ENCODE measurements at places on chromosomes 3 and 15. TPM values are rescaled to one million over a fixed set of nuclear protein-coding genes. Genes with fewer than 3 reads are reported as not detected.

NOX5 gene
- total RNA-seq, result 0.83 TPM

KIF7 gene
- 19.7 TPM for total RNA-seq

SLC25A20 gene
- 18.5 TPM for total RNA-seq

ANKUB1 gene
- total RNA-seq, result not detected

HEXA gene
- 98.2 TPM for total RNA-seq

SERINC4 gene
- not detected for total RNA-seq

Measured in smooth muscle cell of trachea (primary cell).